ENCODE measurements at places on chromosomes 7 and 10. TPM values are rescaled to one million over a fixed set of nuclear protein-coding genes. Genes with fewer than 3 reads are reported as not detected.

CHST15 gene
- total RNA-seq: 26.7 TPM

CPVL gene
- total RNA-seq: 109 TPM

ITPRID1 gene
- 0.26 TPM for total RNA-seq

FFAR4 gene
- 2.7 TPM for total RNA-seq

CNPY1 gene
- not detected for total RNA-seq

PAX4 gene
- total RNA-seq: not detected

CYP3A7 gene
- total RNA-seq: not detected

CDC14C gene
- total RNA-seq: not detected

UPK3B gene
- 9.1 TPM for total RNA-seq

SORBS1 gene
- total RNA-seq: 44.1 TPM

TLX1 gene
- 2.3 TPM for total RNA-seq

CABCOCO1 gene
- total RNA-seq: not detected

Data from Caco-2 (cell line).